Colonic mucosa (tissue), 4 donors: ENCODE measurements at places on chromosomes 4 and X. TPM values are rescaled to one million over a fixed set of nuclear protein-coding genes. Genes with fewer than 3 reads are reported as not detected.

GRCh38 chr4:170091069-170091696 is 1.4 kb upstream of the AADAT start:
- no peak overlapping the region for H3K27ac ChIP-seq
- DNase-seq, result no peak
- no peaks in the 10 kb centered on the region for H3K27me3 ChIP-seq
- H3K4me1 ChIP-seq, result no peaks in the 10 kb centered on the region
- no peak overlapping the region for H3K4me3 ChIP-seq

GRCh38 chr4:76948443-76949275 is 893 bp upstream of the SEPTIN11 start:
- no peaks in the 10 kb centered on the region for H3K36me3 ChIP-seq
- H3K27me3 ChIP-seq, result no peaks in the 10 kb centered on the region
- peak overlapping the region; percentile 58 for H3K4me3 ChIP-seq

DNA sequence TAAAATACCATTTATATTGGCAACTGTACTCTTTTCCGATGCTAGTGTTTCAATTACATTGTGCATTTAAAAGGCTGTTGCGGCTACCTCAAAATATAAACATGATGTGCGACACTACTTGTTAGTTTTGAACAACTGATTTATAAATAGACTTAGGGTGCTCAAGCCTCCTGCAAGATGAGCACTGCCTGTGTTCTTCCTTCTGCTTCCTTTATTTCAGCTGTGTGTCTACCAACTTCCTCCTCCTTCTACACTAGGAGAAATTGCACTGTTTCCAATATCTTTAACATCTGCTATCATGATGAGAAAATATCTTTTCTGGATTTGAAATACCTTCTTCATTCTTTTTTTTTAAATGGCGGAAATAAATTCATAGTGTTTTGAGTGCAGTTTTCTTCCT is 24.0 kb downstream of the TET2 start:
- no peaks in the 10 kb centered on the region for H3K36me3 ChIP-seq
- H3K27ac ChIP-seq, result no peak overlapping the region
- H3K4me3 ChIP-seq, result no peak overlapping the region
- no peak for DNase-seq
- no peaks in the 10 kb centered on the region for H3K4me1 ChIP-seq
- no peaks in the 10 kb centered on the region for H3K27me3 ChIP-seq

RBMX gene
- 103 TPM for total RNA-seq

DNA sequence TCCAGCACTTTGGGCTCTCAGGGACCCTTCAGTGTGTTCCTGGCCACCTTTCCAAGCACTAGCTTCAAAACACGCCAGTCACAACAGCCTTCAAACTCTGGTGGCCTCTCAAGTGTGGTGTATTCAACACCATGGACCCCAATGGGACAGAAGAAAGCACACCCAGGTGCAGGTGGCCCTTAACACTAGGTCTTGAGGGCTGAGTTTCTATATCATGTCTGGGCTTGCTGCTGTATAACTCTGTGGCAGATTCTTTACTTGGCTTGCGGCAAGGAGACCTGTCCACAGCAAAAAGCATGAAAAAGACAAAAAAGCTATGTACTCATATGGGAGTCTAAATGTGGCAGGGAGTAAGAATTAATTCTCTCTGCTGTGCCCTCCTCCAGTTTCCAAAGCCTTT is 23.1 kb downstream of the MSL3 start:
- H3K36me3 ChIP-seq, result no peaks in the 10 kb centered on the region
- no peak overlapping the region for H3K4me3 ChIP-seq
- H3K27ac ChIP-seq, result no peak overlapping the region
- H3K27me3 ChIP-seq, result no peaks in the 10 kb centered on the region
- no peak for DNase-seq

GRCh38 chr4:121321466-121321865 is 59.4 kb downstream of the QRFPR start:
- H3K27me3 ChIP-seq, result no peaks in the 10 kb centered on the region
- no peak for DNase-seq
- H3K27ac ChIP-seq, result no peak overlapping the region
- no peak overlapping the region for H3K4me3 ChIP-seq
- H3K4me1 ChIP-seq, result no peaks in the 10 kb centered on the region
- H3K36me3 ChIP-seq, result no peaks in the 10 kb centered on the region

CITED1 gene
- not detected for total RNA-seq

GPM6B gene
- 8.6 TPM for total RNA-seq

PPP1R3F gene
- total RNA-seq, result 1.9 TPM

FAM199X gene
- total RNA-seq, result 29.3 TPM

- H3K4me3 ChIP-seq, result peak overlapping the region; percentile 63
- peak overlapping the region; percentile 83 for H3K27ac ChIP-seq
- H3K27me3 ChIP-seq, result no peaks in the 10 kb centered on the region
Observed at GRCh38 chrX:119236623-119237561, 807 bp downstream of the PGRMC1 start.

TEX13C gene
- not detected for total RNA-seq

TMPRSS11E gene
- not detected for total RNA-seq

UGT2B10 gene
- total RNA-seq, result 1.0 TPM

XAGE1B gene
- not detected for total RNA-seq

- H3K36me3 ChIP-seq, result no peaks in the 10 kb centered on the region
- no peak for DNase-seq
Observed at GRCh38 chrX:151711154-151711553, 4.7 kb upstream of the FATE1 start.

ZNF711 gene
- 2.0 TPM for total RNA-seq

DNA sequence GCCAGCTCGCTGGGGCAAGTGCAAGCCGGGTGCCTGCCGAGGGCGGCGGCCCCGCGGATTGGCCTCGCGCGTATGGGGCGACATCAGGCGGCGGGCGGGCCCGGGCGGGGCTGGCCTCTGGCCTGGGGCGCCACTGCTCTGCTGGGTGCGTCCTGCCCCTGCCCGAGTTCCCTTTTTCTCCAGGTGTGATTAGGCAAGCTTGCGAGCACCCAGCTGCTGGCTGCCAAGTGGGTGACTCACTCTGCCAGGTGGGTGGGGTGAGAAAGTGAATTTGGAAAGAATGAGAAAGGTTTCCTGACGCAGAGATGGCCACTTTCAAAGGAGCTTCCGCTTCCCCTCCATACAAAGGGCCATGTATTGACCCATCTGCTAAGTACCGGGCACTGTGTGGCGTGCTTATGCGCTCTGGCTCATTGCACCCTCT is 32.5 kb downstream of the FGFBP1 start:
- H3K27ac ChIP-seq, result peak overlapping the region; percentile 37
- peak; percentile 90 for DNase-seq
- no peaks in the 10 kb centered on the region for H3K4me1 ChIP-seq
- no peak overlapping the region for H3K4me3 ChIP-seq
- no peaks in the 10 kb centered on the region for H3K27me3 ChIP-seq

DNA sequence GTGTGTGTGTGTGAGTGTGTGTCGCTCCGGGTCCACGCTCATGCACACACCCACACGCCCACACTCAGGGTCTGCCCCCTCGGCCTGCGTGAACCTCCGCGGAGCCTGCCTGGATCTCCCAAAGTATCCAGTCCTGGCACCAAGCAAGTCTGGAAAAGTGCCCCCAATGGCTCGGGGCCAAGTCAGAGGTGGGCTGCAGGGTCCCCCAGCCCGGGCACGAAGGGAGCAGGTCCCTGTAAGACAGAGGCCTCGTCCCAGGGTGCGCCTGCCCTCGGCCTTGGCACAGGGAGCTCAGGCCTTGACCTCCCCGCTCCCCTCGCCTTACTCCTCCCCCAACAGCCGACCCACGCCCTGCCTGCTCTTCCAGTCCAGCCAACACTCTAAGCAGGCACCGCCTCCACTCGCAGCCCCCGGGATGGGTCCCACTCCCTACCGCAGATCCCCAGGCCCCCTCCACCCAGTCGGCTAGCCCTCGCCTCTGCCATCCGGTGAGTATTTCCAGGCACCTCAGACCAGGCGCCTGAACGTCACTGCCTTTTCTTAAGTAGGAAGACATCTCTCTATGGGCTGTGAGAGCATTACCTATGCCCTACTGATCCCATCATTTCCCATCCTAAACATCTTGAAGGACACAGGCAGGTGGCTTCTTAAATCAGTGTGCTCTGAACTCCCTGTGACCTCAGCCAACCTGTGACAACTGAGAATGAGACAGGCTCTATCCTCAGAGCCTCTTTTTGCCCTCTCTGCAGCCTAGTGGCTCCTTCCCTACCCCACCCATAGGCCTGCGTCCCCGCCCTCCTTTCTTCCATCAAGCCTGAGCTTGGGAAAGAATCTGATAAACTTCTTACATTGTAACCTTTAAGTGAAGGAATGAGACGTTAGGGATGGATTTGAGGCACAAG is 704 bp downstream of the FAM114A1 start:
- peak overlapping the region; percentile 91 for H3K27ac ChIP-seq
- peak overlapping the region; percentile 73 for H3K4me3 ChIP-seq
- no peaks in the 10 kb centered on the region for H3K27me3 ChIP-seq
- DNase-seq, result peak; percentile 73
- no peaks in the 10 kb centered on the region for H3K36me3 ChIP-seq

DNA sequence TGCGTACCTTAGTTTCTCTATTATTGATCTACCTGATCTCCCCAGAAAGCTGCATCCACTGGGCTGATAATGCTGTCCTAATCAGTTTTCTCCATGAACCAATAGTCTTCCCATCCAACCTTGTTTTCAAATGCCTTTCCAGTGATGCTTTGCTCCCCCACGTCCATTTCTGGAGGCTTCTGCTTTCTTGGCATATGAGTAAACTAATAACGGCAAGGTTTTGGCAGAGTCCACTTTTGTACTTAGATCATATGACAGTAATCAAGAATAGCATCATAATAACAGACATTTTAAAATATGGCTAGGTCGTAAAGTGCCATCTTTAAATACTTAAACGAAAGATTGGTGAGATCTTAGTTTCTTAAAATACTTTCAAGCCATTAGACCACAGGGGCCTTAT is 38.4 kb upstream of the FAM9B start:
- no peaks in the 10 kb centered on the region for H3K27me3 ChIP-seq
- H3K4me3 ChIP-seq, result no peak overlapping the region
- no peaks in the 10 kb centered on the region for H3K4me1 ChIP-seq
- H3K36me3 ChIP-seq, result no peaks in the 10 kb centered on the region
- DNase-seq, result no peak

DNA sequence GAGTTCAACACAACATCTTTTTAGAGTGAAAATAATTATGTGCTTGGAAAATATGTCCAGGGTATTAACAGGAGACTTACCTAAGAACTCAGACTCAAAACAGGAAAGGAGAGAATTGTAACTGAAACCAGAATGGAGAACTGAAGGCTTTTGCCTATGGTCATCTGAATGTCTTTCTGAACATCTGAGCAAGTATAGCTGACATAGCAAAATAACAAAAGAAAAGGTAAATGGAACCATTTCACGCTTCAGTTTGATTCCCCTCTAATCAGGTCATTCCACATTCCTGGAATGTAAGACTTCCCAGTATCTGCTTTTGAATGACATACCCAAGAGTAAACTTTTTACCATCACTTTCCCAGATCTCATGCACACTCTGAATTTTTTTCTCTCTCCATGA is 500.4 kb upstream of the HS3ST1 start:
- no peak for DNase-seq
- H3K27ac ChIP-seq, result no peak overlapping the region
- H3K4me1 ChIP-seq, result no peaks in the 10 kb centered on the region
- H3K36me3 ChIP-seq, result no peaks in the 10 kb centered on the region
- H3K4me3 ChIP-seq, result no peak overlapping the region
- no peaks in the 10 kb centered on the region for H3K27me3 ChIP-seq

COL4A6 gene
- total RNA-seq, result 1.8 TPM

- DNase-seq, result peak; percentile 57
- H3K36me3 ChIP-seq, result no peaks in the 10 kb centered on the region
- H3K27ac ChIP-seq, result peak overlapping the region; percentile 74
- H3K4me1 ChIP-seq, result peaks cover 10% of the 10 kb centered on the region
- no peak overlapping the region for H3K4me3 ChIP-seq
Observed at GRCh38 chr4:169251291-169252235, 19.2 kb downstream of the SH3RF1 start.

DCAF12L2 gene
- not detected for total RNA-seq

DNA sequence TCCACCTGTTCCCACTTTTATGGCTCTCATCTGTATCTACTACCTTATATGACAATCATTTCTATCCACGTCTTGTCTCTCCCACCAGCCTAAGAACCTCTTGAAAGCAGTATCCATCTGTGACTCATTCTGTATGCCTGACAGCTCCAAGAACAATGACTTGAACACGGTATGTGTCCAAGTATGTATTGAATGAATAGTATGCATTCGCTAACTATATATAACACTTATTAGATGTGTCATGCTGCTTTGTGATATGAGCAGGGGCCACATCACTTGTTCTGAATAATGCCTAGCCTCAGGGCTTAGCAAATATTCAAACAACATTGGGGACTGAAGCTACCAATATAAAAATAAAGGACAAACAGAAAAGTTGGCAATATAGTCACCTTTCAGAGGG is 4.9 kb downstream of the OPHN1 start:
- H3K27me3 ChIP-seq, result no peaks in the 10 kb centered on the region
- no peak overlapping the region for H3K27ac ChIP-seq
- no peaks in the 10 kb centered on the region for H3K36me3 ChIP-seq
- H3K4me1 ChIP-seq, result no peaks in the 10 kb centered on the region

ATP2B3 gene
- total RNA-seq, result not detected

KLHL34 gene
- total RNA-seq, result 2.3 TPM

MAGEC1 gene
- total RNA-seq, result not detected

DNA sequence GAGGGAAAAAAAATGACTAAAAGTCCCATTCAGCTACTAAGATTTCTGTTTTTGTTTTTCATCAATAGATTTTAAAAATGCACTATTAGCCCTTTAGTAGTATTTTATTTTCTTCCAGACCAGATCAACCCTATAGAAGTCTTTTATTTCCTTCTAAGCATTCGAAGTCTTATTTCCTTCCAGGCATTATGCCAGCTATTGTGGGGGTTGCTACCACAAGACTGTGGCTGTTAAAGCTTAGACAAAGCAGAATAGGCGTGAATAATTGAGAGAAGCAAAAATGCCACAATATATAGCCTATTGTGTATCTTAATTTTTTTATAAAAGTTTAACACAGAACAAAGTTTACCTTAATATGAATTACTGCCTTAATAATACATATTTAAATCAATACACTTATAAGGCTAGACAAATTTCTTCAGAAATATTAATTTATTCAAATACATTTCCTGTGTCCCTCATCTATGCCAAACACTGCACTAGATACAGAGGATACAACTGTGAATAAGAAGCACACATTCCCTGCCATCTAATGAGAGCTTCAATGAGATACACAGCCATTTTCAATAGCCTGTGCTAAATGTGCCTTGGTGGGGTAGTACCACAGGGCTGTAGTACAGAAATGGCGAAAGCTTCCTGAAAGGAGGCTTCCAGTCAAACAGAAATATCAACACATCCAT is 33.1 kb downstream of the SLC10A7 start:
- no peaks in the 10 kb centered on the region for H3K27me3 ChIP-seq
- no peaks in the 10 kb centered on the region for H3K36me3 ChIP-seq
- no peak overlapping the region for H3K27ac ChIP-seq

GRCh38 chrX:47178337-47178736 is 15.3 kb upstream of the UBA1 start:
- no peak for DNase-seq
- no peak overlapping the region for H3K4me3 ChIP-seq
- H3K27me3 ChIP-seq, result no peaks in the 10 kb centered on the region
- H3K36me3 ChIP-seq, result peaks cover 8% of the 10 kb centered on the region
- no peak overlapping the region for H3K27ac ChIP-seq
- no peaks in the 10 kb centered on the region for H3K4me1 ChIP-seq
